ENCODE measurements at places on chromosomes 5 and 9.

DNA sequence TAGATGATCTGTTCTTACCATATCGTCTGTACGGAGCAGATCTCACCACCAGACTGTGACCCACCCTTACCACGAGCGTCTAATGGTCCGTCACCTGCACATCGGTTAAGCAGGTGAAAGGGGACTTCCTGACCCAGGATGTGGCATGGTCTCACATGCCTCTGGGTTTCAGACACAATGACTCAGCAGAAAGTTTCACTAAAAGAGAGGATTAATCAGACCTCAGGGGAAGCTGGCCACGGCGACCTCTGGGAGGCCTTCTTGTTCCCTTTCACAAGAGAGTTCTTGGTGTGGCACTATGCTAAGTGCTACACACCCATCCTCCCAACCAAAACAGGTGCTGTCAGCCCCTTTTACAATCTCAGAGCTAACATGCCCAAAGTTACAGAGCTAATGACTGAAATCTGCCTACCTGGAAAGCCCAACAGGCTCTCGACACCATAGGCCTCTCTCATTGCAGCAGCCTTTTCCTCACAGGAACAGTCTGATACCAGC lies 41.6 kb downstream of the ADAMTS12 start:
- H3K27me3 ChIP-seq, result no peaks in the 10 kb centered on the region
- peaks cover 8% of the 10 kb centered on the region for H3K4me1 ChIP-seq
- no peak overlapping the region for H3K4me3 ChIP-seq
- no peaks in the 10 kb centered on the region for H3K36me3 ChIP-seq
- peak; percentile 22 for DNase-seq

DNA sequence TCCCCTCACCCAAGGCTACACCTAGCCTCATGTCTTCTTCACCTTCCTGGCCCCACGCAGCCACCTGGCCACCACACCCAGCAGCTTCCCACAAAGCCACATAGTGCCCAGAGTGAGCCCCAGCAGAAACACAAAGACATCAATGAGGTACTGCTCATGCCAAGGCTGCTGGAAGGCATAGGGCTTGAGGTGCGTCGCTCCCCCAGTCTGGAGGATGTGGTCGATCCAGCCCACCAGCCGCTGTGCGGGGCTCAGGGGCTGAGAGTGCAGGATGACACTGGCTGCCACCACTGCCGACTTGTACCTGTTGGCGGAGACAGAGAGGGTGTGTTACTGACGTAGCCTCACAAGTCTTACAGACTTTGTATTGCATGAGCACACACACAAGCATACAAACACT lies 15.8 kb upstream of the CAPSL start:
- H3K36me3 ChIP-seq, result no peaks in the 10 kb centered on the region
- no peak overlapping the region for H3K27ac ChIP-seq
- no peak overlapping the region for H3K4me3 ChIP-seq
- no peak for DNase-seq
- H3K27me3 ChIP-seq, result peaks cover 41% of the 10 kb centered on the region

GRCh38 chr9:136013524-136014034 lies 52.4 kb upstream of the UBAC1 start:
- no peaks in the 10 kb centered on the region for H3K27me3 ChIP-seq
- DNase-seq, result no peak
- no peaks in the 10 kb centered on the region for H3K36me3 ChIP-seq
- H3K27ac ChIP-seq, result no peak overlapping the region
- no peak overlapping the region for H3K4me3 ChIP-seq
- no peaks in the 10 kb centered on the region for H3K4me1 ChIP-seq

DNA sequence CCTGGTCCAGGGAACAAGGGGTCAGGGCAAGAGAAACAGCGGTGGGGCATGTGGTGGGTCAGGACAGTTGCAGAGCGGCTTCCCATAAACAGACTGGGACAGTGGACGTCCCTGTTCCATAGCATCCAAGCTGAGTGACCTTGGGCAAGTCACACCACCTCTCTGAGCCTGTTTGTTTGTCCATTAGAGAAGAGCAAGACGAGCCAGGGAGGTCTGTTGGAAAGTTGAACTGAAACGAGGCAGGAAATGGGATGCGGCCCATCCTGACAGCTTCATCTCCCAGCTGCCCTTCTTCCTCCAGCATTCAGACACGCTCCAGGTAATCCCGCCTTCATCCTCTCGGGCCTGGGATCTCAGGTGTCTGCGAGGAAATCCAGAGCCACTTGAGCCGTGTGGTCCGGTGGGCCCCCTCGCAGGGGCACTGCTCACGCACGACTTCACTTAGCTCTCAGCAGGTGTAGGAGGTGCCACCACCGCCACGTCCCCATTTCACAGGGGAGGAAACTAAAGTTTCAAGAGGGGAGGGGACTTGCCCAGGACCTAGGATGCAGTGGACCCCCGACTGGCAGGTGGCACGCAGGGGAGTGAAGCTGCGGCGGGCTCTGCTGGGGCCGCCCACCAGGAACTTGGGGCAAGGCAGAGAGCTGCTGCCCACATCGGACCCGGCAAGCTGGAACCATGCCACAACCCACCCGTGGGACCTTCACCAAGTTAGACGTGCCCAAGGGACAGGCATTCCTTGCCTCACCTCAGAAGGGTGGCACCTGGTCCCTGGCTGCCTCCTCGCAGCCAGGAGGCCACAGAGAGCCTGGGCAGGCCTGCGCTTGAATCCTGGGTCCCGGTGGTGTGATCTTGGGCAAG lies 13.0 kb downstream of the PTGES2 start:
- DNase-seq, result no peak
- peaks cover 9% of the 10 kb centered on the region for H3K36me3 ChIP-seq
- no peaks in the 10 kb centered on the region for H3K27me3 ChIP-seq
- no peak overlapping the region for H3K27ac ChIP-seq

DNA sequence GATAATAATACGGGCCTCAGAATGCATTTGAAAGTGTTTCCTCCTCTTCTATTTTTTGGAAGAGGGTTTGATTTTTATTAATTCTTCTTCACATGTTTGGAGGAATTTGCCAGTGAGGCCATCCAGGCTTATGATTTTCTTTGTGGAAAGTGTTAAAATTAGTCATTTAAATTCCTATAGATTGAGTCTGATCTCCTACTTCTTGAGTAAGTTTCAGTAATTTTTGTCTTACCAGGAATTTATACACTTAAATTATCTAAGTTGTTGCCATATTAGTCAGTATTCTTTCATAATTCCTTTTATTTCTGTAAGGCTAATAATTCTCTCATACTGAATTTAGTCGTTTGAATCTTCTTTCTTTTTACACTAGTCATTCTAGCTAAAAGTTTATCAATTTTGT lies 25.2 kb upstream of the HAPLN1 start:
- H3K27me3 ChIP-seq, result peaks cover 2% of the 10 kb centered on the region
- DNase-seq, result no peak
- no peaks in the 10 kb centered on the region for H3K36me3 ChIP-seq
- H3K4me1 ChIP-seq, result no peaks in the 10 kb centered on the region

DNA sequence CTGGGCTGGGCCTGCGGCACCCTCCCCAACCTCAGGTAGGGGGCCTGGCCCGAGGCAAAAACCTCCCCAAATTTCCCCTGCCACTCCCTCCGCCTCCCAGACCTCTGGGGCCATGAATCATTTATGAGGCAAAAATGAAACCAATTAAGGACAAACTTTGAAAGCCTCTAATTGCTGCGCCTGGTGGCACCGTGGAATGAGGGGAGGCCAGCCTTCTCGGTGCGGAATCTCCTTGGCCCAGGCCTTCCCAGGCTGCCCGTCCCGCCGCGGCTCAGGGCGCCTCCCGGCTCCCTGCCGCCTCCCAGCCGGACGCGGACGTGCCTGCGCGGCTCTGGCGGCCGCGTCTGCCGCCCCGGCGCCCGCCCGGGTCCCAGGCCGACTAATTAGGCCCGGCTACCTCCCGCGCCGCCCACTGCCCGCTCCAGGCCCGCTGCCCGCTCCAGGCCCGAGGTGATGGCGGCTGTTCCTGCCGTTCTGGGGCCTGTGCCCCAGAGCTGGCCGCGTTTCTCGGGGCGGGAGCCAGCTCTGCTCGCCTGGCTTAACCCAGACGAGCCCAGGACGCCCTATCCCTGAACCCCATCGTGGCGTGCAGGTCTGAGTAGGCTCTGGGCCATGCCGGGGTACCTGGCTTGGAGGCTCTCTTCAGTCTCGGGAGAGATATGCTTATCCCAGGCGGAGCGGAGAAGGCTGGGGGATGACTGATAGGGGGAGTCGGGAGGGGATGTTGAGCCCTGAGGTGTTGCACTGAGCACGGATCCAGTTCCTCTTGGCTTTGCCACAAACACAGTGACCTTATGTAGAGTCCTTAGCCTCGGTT lies 20.1 kb downstream of the CXXC5 start:
- H3K27me3 ChIP-seq, result no peaks in the 10 kb centered on the region
- H3K27ac ChIP-seq, result peak overlapping the region; percentile 49
- peaks cover 60% of the 10 kb centered on the region for H3K4me1 ChIP-seq
- H3K4me3 ChIP-seq, result peak overlapping the region; percentile 73
- no peaks in the 10 kb centered on the region for H3K36me3 ChIP-seq

All from activated naive CD8-positive, alpha-beta T cell treated with anti-CD3 and anti-CD28 coated beads, Interleukin-2, amount 50 U/mL, for 24 hours (primary cell).